ENCODE measurements at places on chromosomes 3 and 15.

DNA sequence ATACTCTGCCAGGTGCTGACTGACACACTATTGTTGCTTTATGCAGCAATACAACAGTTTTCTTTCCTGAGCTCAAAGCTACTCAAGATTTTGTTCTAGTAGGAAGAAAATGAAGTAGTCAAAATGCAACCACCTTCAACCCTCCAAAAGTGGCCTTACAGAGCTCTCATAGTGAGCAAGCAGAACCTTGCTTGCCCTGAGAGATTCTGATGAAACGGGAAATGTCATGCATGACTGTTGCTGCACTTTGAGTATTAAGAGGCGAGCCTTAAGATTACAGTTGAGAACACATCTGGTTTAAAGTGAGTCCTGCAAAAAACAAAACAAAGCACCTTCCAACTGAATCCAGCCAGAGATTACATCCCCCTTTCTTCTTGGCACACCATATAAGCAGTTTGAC, 29.7 kb downstream of the MINDY4B start:
- no peak for DNase-seq

GRCh38 chr3:59456852-59457485, 407.1 kb upstream of the CFAP20DC start:
- no peak for DNase-seq

DNA sequence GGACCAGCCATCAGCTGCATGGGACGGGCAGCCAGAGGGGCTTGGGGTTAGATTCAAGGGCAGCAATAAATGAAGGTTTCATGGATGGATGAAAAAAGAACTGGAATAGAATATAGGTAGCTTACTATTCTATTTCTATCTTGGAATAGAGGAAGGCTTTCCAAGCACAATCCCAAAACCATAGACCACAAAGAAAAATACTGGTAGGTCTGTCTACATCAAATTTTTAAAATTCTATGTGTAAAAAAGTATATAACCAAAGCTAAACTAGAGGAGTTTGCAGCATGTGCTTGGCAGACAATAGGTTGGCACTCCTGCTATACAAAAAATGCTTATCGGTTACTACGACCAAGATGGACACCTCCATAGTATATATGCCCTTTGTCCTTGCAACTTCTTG, 7.2 kb upstream of the FBLN2 start:
- DNase-seq, result no peak

GRCh38 chr15:64792282-64792681, 16.9 kb upstream of the RBPMS2 start:
- DNase-seq, result no peak

DNA sequence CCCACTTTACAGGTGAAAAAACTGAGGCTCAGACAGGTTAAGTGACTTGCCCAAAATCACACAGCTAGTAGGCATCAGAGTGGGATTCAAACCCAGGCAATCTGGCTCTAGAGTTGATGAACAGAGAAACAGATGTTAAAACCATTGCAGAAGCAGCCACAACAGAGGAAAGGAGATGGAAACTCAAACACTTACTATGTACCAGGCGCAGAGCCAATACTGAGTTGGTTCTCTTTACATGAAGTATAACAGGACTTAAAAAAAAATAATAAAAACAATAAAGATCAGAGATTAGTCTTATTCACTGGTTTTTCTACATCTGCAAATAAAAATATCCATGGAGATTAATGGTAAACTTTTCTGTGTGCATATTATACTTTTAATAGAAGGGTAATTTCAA, 84.9 kb upstream of the SPATA12 start:
- no peak for DNase-seq

GRCh38 chr3:68121287-68121686, 466.9 kb upstream of the SUCLG2 start:
- no peak for DNase-seq

DNA sequence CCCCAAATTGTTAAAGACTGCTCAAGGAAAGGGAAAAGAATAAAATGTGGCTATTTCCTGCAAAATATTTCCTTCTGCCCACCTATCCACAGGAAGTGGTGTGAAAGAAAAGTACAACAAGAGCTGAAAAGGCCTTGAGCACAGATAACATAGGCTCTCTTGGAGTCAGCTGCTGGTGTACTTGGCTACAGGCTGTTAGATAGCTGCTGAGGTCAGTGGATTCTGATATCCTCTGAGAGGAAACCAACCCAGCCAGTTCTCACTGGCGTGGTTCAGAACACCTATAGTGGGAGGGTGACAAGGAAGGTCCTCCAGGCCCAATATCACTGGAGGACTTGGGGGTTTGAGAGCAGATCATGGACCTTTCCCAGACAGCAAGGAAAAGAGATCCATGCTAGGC, 124.4 kb upstream of the GAP43 start:
- DNase-seq, result no peak

DNA sequence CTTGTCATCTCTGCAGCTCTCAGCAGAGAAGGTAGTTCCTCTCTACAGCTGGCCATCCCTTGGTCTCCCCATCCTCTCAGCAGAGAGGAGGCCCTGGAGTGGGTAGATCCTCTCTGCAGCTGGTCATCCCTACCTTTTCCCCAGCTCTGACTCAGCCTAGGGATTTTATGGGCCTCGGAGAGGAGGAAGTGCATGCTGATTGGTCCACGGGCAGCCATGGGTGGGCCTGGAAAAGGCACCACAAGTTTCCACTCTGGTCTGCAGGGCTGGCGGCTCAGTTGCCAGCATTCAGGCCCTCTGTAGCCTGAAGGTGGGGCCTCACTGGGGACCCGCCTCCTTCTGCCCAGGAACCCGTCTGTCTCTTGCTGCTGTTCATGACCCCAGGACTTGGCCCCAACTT, 36.9 kb downstream of the NR1D2 start:
- no peak for DNase-seq

DNA sequence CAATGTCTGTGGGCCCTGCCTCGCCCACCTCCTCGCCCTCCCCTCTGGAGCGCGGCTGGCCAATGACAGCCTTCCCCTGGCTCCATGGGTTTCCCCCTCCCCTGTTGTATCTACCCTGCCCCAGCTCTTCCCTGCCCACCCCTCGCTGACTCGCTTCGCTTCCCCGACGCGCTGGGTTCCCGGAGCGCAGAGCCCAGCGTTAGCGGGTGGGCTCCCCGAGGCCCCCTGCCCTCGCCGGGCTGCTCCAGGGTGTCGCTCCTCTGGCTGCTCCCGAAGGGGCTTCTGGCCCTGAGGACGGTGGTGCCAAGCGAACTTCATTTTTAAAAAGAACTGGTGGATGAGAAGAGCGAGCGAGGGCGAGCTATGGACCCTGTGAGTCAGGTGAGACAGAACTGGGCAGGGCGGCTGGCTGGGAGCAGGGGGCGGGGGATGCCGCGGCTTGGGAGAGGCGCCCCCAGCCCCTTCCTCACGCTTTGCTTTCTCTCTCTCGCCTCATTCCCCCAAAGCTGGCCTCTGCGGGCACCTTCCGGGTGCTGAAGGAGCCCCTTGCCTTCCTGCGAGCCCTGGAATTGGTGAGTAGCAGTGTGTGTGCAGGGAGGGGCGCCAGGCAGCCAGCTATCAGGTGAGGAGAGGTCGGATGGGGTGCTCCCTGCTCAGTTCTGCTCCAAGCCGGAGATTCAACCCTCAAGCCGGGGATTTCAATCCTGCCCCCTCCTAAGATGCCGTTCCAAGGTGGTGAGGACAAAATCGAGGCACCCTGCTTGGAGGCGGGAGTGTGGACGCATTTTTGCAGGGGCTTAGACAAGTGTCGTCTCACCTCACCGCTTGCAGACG, at the start of gene SYNPR:
SYNPR (plus strand) TSS at position 138 of the 834 bp plus-strand sequence.
- no peak for DNase-seq

- DNase-seq, result no peak
Measured at GRCh38 chr3:39144095-39144747, 9.2 kb downstream of the CSRNP1 start.

DNA sequence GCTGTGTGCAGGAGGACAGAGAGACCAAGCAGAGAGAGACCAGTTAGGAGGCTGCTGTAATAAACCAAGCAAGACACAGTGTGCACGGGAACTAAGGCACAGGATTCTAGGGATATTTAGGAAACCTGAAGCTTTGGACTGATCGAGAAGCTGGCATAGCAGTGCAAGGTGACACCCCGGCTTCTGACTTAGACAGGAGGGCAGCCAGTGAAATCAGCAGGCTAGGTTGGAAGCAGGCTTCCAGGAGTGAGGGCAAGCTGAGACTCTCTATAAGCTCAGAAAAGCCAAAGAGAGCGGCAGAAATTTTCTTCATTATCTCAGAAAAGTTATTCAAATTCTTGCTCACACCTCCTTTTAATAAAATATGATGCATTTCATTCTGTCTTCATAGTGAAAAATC, 104.6 kb downstream of the LIPC start:
- DNase-seq, result no peak

- peak; percentile 4 for DNase-seq
Measured at GRCh38 chr15:79218588-79219200, 63.8 kb upstream of the ANKRD34C start.

DNA sequence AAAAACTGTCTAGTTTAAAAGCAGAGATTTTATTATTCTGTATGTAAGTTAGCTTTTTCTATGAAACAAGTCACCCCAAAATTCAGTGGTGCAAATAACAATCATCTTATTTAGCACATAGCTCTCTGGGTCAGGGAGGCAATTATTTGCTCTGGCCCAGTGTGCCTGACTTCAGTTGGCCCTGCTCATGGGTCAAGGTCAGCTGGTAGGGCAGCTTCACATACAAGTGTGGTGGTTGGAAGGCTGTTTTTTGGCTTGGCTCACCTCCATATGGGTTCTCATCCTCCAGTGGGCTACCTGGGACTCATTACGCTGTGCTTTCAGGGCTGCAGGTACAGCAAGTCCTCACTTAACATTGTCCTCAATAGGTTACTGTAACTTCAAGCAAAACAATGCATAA, 228.6 kb downstream of the NR2F2 start:
- no peak for DNase-seq

DNA sequence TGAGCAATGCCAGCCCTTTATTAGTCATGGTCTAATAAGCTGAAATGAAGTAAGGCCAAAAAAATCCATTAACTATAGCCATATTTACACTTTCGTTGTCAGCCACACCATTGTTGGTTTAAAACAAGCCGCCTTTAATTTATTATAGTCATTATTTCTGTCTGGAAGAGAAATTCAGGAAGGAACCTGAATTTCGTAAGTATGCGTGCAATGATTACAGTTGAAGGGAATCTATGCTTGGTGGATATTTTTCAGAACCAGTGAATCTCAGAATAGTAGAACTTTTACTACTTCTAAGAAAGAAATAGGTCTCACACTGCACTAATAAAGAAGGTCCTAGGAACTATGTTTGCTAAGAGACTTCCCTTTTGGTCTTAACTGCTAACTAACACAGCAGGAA, 59.1 kb downstream of the FAM43A start:
- DNase-seq, result no peak

DNA sequence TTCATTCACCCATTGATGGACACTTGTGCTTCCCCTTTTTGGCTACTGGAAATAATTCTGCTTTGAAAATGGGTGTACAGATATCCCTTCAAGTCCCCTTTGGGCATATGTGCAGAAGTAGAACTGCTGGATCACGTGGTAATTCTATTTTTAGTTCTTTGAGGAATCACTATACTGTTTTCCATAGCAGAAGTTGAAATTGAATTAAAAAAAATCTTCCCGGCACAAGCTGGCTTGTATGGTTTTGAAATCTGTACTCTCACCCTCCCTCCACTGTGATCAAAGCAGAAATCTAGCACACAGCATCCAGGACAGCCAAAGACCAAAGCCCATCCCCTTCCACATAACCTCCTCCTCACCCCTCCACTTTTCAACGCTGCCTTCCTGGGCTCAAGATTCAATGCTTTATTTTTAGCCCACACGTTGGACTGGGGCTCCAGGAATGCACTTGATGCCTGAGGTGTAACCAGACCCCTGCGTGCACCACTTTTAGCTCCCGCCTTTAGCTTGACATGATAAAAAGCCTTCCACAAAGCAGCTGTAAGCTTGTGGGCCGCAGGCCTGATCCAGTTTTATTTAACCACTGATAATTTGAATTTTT, 29.9 kb downstream of the TMEM40 start:
- no peak for DNase-seq

DNA sequence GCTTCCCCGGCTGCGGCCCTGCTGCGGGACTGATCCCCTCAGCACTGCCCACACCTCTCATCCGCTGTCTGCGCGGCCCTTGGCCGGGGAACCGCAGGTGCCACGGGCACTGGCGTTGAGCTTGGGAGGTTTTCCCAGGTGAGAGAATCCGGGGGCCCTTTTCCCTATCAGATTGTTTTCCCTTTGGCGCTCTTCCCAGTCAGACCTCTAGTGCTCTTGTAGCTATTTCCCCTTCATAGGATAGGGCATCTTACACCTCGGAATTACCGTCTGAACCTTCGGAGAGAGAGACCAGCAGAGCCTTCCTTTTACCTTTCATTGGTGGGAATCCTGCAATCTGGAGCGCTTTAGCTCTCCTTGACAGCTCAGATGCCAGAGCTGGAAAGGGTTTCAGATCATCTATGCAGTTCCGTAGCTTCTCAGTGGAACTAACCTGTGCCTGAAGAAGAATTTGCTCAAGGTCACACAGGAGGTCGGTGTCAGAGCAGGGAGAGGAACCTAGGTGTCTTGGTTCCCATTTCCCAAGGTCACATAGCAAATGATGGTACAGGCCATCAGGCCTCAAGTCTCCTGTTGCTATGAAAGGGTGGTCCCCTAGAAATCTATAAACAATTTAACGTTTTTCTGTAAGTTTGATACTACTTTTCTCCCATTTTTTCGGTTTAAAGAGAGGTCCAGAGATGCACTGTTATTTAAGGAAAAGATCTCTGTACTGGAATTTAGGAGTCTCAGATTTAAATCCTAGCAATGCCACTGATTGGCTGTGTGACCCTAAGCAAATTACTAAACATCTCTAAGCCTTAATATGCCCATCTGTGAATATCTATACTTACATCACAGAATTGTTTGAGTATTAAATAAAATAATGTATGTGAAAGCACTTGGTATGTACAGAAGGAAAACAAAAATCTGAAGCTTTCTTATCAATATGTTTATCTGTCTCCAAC, 916 bp downstream of the IDH3A start:
- DNase-seq, result peak; percentile 37

- no peak for DNase-seq
Measured at GRCh38 chr3:62968128-62968527, 92.9 kb upstream of the CADPS start.

- DNase-seq, result peak; percentile 39
Measured at GRCh38 chr3:138950006-138950644, 3.1 kb downstream of the FOXL2NB start.

GRCh38 chr3:39088456-39088855, 19.0 kb downstream of the GORASP1 start:
- DNase-seq, result no peak

- DNase-seq, result no peak
Measured at GRCh38 chr15:61141497-61142125, 87.5 kb downstream of the RORA start.

DNA sequence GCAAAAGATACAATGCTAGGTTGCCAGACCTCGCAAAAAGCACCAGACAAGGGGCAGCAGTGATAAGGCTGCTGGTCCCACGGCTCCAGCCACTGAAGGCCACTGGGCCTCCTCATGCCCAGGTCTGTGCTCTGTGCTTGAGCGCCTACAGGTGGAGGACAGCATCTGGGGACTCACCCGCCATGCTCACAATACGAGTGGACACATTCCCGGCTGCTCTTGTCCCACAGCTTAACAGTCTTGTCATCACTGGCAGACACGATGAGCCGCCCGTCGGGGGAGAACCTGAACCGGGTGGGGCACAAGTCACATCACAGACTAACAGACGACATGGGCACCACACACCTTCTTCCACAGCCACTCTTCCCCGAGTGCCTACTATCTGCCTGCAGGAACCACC, 7.4 kb downstream of the POC1A start:
- no peak for DNase-seq

All from kidney tubule cell (primary cell).